ENCODE measurements at places on chromosomes 16 and 17. TPM values are rescaled to one million over a fixed set of nuclear protein-coding genes. Genes with fewer than 3 reads are reported as not detected.

Gene IGSF6
- total RNA-seq: 0.15 TPM

Gene GJD3
- not detected for total RNA-seq

Gene NUBP1
- 26.3 TPM for total RNA-seq

Gene MMP28
- not detected for total RNA-seq

Gene TBC1D3G
- total RNA-seq: not detected

Gene HASPIN
- 27.6 TPM for total RNA-seq

Gene IRX5
- 0.12 TPM for total RNA-seq

GRCh38 chr16:63289834-63290460 is 1253.7 kb upstream of the CDH8 start:
- H3K27me3 ChIP-seq: no peaks in the 10 kb centered on the region
- no peak overlapping the region for H3K27ac ChIP-seq
- H3K4me3 ChIP-seq: no peak overlapping the region
- H3K36me3 ChIP-seq: no peaks in the 10 kb centered on the region

DNA sequence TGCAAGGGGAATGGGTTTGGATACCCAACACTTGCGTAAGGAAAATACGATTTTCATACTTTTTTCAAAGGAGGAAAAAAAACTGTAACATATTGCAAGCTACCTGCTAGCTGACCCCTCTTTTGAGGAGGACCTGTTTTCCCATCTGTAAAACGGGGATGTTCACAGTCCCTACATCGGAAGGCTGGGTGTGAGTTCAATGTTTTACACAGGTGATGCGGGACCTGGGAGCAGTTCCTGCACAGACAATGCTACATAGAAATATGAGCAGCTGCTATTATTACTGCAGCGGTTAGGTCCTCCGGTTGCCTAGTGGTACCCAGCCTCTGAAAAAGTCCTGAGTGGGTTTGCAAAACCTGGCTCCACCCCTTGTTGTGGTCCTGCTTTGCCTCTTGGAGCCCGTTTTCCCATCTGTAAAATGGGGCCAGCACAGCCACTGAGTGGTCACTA is 3.5 kb downstream of the SOCS1 start:
- peak overlapping the region; percentile 89 for H3K27ac ChIP-seq
- peaks cover 70% of the 10 kb centered on the region for H3K36me3 ChIP-seq
- peak; percentile 14 for DNase-seq
- peak overlapping the region; percentile 92 for H3K4me3 ChIP-seq
- peaks cover 54% of the 10 kb centered on the region for H3K4me1 ChIP-seq

- no peak overlapping the region for H3K4me3 ChIP-seq
- no peak for DNase-seq
- no peaks in the 10 kb centered on the region for H3K27me3 ChIP-seq
- H3K36me3 ChIP-seq: no peaks in the 10 kb centered on the region
Measured at GRCh38 chr17:72193391-72194106, 72.7 kb downstream of the SOX9 start.

- no peak overlapping the region for H3K27ac ChIP-seq
- no peak overlapping the region for H3K4me3 ChIP-seq
- no peaks in the 10 kb centered on the region for H3K36me3 ChIP-seq
- peaks cover 13% of the 10 kb centered on the region for H3K4me1 ChIP-seq
- no peak for DNase-seq
- H3K27me3 ChIP-seq: peaks cover 8% of the 10 kb centered on the region
Measured at GRCh38 chr16:30780549-30780948, 6.5 kb downstream of the ZNF629 start.

- H3K4me1 ChIP-seq: no peaks in the 10 kb centered on the region
- no peak overlapping the region for H3K27ac ChIP-seq
- DNase-seq: no peak
- no peaks in the 10 kb centered on the region for H3K27me3 ChIP-seq
- no peak overlapping the region for H3K4me3 ChIP-seq
Measured at GRCh38 chr17:73359352-73359751, 47.6 kb upstream of the CDC42EP4 start.

GRCh38 chr16:5446623-5447240 is 349.1 kb upstream of the EEF2KMT start:
- no peaks in the 10 kb centered on the region for H3K36me3 ChIP-seq
- H3K4me3 ChIP-seq: no peak overlapping the region
- H3K27me3 ChIP-seq: no peaks in the 10 kb centered on the region
- no peak for DNase-seq
- H3K27ac ChIP-seq: no peak overlapping the region

- no peak overlapping the region for H3K4me3 ChIP-seq
- no peaks in the 10 kb centered on the region for H3K27me3 ChIP-seq
- no peak overlapping the region for H3K27ac ChIP-seq
- peaks cover 34% of the 10 kb centered on the region for H3K4me1 ChIP-seq
Measured at GRCh38 chr17:4314179-4314578, 50.4 kb upstream of the ANKFY1 start.

GRCh38 chr16:59905606-59906005 is 1171.5 kb upstream of the GOT2 start:
- H3K4me3 ChIP-seq: no peak overlapping the region
- no peaks in the 10 kb centered on the region for H3K27me3 ChIP-seq
- no peak for DNase-seq
- H3K27ac ChIP-seq: no peak overlapping the region

- no peaks in the 10 kb centered on the region for H3K27me3 ChIP-seq
- no peak overlapping the region for H3K4me3 ChIP-seq
- H3K27ac ChIP-seq: no peak overlapping the region
- peaks cover 54% of the 10 kb centered on the region for H3K36me3 ChIP-seq
Measured at GRCh38 chr16:1553946-1554825, 20.7 kb downstream of the TMEM204 start.

- H3K36me3 ChIP-seq: peaks cover 59% of the 10 kb centered on the region
- H3K27me3 ChIP-seq: no peaks in the 10 kb centered on the region
- H3K4me1 ChIP-seq: peaks cover 5% of the 10 kb centered on the region
- H3K27ac ChIP-seq: no peak overlapping the region
- H3K4me3 ChIP-seq: no peak overlapping the region
- no peak for DNase-seq
Measured at GRCh38 chr17:57391076-57391825, 134.9 kb downstream of the MSI2 start.

DNA sequence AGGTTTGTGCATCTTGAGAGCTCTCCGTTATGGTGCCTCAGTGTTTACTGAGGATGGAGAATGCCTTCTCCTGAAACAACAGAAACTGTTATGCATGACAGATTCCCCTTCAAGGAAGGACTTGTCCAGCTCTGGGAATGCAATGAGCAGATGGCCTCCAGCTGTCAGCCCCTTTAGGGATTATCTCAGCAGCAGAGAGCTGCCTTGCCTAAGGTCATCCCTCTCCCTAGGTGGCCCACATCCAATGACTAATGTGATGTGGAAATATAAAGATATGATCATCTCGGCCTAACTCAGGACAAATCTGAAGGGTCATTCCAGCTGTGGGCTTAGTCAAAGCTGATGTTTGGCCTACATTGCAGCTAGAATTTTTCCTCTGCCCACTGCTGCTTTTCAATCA is 214.3 kb upstream of the N4BP1 start:
- no peaks in the 10 kb centered on the region for H3K36me3 ChIP-seq
- no peak for DNase-seq

All from activated CD4-positive, alpha-beta T cell treated with anti-CD3 and anti-CD28 coated beads, Interleukin-2, amount 10 ng/mL, durations not matched to agents 7 days and 5 days (primary cell).